Bronchial epithelial cell (primary cell): ENCODE measurements at places on chromosomes 5 and 9. TPM values are rescaled to one million over a fixed set of nuclear protein-coding genes. Genes with fewer than 3 reads are reported as not detected.
A peak's percentile ranks its signal among the peaks of the same experiment; 100 is the strongest.

Gene PCDHA2
- under 0.01 TPM in 1 of 2 replicates, not detected in the other for total RNA-seq

Gene PCDHGB3
- total RNA-seq, result under 0.01 and 0.77 TPM in 2 replicates

Gene INSL4
- total RNA-seq, result 0.26 TPM in 1 of 2 replicates, not detected in the other

Gene LRRC19
- total RNA-seq, result not detected in 2 replicates

Gene CTSV
- total RNA-seq, result 17.4 and 35.1 TPM in 2 replicates

Gene SLC6A7
- total RNA-seq, result not detected in 2 replicates

Gene CCDC107
- total RNA-seq, result 11.4 and 13.7 TPM in 2 replicates

Gene DTWD2
- total RNA-seq, result 4.2 and 6.4 TPM in 2 replicates

Gene PPP2R2B
- total RNA-seq, result under 0.01 TPM in 1 of 2 replicates, not detected in the other

DNA sequence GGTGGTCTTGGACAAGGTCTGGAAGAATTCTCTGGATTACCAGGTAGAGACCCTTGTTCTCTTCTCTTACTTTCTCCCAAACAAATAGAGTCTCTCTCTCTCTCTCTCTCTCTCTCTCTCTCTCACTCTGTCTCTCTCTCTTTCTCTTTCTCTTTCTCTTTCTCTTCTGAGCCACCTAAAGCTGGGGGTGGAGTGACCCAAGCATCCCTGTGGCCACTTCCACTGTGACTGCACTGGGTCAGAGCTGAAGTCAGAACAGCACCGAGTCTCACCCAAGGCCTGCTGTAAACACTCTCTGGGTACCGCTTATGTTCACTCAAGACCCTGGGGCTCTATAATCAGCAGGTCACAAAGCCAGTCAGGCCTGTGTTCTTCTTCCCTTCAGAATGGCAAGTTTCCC, 513.7 kb downstream of the EBF1 start:
- no peak for DNase-seq

GRCh38 chr9:26662476-26662875, 230.1 kb downstream of the CAAP1 start:
- DNase-seq, result no peak

DNA sequence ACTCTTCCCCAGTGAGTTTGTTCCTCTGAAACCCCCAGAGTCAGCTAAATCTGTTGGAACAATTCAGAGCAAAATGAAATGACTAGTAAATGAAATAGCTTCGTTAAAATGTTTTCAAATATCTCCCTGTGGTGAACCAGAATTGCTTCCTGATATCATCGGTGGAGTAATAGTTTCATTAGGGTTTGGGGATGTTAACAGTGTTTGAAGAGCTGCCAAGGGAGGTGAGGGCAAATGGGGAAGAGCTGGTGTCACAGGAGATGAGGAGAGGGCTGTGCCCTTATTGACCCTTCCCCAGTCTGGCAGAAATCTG, 4.3 kb upstream of the C7 start:
- DNase-seq, result no peak

- DNase-seq, result peak; percentile 100
Observed at GRCh38 chr9:69131682-69132081, 42.4 kb upstream of the TJP2 start.

- no peak for DNase-seq
Observed at GRCh38 chr5:113058269-113058668, 81.7 kb downstream of the DCP2 start.

GRCh38 chr9:88538311-88539085, 3.5 kb downstream of the NXNL2 start:
- no peak for DNase-seq

- no peak for DNase-seq
Observed at GRCh38 chr9:35341021-35341420, 148.9 kb upstream of the RUSC2 start.

GRCh38 chr5:122262103-122262502, 49.9 kb upstream of the SNCAIP start:
- peak; percentile 48 for DNase-seq

- no peak for DNase-seq
Observed at GRCh38 chr9:84671586-84672521, 2.3 kb downstream of the NTRK2 start.

DNA sequence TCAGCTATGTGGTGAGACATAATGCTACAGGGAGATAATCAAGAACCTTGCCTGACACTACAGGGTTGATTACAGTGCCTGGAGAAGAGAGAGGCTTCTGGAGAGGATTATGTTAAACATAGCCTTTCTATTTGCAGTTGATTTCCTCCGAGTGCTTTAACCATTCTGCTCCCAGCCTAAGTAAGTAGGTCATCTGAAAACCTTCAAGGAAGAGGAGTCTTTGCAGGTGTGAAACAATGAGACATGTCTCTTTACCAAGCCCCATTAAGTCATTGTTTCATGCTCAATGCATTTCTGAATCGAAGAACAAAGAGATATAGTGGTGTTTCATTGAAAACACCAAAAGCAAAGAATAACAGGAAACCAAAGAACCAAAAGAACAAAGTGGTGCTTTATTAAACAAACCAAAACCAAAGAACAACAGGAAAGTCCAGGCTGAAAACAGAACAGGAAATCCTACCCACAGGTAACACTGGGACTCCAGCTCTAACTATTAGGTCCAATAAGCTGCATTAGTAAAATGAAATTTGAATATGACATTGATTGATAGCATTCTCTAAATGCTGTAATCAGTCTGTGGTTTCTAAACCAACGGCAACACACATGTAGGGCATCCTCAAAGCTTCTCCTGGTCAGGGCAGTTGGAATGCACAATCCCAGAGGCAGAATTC, 113.3 kb upstream of the SPATA31D4 start:
- DNase-seq, result no peak

DNA sequence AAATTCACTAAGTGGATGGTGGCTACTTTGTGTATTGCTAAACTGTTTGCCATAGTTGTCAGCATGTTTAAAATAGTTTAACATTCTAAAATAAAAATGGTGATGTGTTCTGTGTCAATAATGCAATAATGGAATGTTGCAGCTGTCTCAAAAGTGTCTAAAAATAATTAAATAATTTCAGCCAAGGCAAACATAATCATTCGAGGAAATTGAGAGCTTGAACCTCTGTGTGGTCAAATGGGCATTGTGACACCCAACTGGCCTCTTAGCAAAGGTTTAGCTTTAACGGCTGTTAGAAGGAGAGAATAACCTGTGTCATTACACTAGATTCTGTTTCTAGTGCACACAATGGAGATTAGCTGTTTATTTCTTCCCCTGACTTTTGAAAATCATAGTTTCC, 278.5 kb downstream of the TMEM167A start:
- DNase-seq, result no peak
